Effector memory CD8-positive, alpha-beta T cell (primary cell): ENCODE measurements at places on chromosomes 16 and 17.

DNA sequence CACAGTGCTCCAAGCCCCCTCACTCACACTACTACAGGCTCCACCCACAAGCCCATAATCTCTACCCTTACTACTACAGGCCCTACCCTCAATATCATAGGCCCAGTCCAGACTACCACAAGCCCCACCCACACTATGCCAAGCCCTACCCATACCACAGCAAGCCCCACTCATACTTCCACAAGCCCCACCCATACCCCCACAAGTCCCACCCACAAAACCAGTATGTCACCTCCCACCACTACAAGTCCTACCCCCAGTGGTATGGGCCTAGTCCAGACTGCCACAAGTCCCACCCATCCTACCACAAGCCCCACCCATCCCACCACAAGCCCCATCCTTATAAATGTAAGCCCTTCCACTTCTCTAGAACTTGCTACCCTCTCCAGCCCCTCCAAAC, 13.8 kb downstream of the RIPOR1 start:
- peak; percentile 77 for DNase-seq

DNA sequence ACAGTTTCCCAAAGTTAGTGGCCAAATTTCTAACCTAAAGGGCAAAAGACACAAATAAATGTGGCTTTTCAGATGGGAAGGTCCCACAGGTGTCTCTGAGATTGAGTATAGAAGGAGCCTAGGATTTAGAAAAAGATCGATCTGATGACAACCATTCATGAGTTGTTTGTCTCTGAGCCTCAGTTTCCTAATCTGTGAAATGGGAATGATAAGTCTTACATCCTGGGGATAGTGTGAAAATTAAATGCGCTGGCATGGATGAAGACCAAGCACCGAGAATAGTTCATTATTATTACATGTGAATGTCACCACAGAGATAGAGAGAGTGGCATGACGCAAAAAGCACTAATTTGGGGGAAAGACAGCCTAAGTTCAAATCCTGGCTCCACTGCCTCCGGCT, 7.2 kb downstream of the CDH5 start:
- DNase-seq = no peak

DNA sequence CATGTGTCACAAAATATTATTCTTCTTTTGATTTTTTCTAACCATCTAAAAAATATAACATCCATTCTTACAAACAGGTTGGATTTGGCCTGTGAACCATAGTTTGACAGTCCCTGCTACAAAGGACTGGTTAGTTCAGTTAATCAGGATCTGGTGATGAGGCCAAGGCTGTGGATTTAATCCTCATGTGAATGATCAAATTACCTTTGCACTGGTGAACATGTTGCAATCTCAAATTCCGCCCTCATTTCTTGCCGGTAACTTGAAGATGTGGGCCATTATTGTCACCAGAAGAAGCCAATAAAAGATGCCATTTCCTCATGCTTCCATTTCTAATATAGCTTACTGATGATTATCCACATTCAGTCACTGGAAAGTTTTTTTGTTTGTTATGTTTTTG, 35.3 kb upstream of the YPEL2 start:
- DNase-seq = no peak

DNA sequence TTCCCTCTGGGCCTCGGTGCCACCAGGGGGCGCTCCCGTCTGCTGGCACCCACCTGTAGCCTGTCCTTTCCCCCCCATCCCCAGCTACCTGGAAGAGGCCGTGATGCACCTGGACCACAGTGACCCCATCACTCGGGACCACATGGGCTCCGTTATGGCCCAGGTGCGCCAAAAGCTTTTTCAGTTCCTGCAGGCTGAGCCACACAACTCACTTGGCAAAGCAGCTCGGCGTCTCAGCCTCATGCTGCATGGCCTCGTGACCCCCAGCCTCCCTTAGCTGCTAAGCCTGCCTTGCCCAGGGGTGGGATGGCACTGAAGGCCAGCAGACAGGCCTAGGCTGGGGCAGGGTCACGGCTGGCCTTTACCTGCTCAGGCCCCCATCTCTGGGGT, 818 bp upstream of the NRN1L start:
- peak; percentile 72 for DNase-seq
